Stimulated activated CD4-positive, alpha-beta T cell treated with anti-CD3 and anti-CD28 coated beads, Interleukin-1b, Interleukin-23, amount 100 ng/mL, for 1 hour (primary cell): ENCODE measurements at places on chromosomes 1 and 21.

DNA sequence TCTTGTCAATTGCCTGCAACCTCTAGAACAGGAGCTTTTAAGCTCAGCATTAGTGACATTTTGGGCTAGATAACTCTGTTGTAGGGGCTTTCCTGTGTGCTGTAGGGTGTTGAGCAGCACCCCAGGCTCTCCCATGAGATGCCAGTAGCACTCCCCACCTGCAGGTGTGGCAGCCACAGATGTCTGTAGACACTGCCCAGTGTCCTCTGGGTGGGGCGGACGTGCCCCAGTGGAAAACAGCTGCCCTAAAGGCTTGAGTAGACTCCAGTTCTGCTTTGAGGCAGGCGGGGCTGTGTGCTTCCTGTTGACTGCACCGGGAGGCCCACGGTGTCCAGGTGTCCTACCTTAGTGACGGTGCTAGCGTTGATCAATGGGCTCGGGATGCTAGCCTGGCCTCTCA lies 16.9 kb upstream of the PWP2 start:
- DNase-seq = no peak

- DNase-seq = no peak
These were observed 32.1 kb upstream of the HMGN1 start for GRCh38 chr21:39381009-39381408.

GRCh38 chr1:154476791-154477190 lies 25.2 kb upstream of the TDRD10 start:
- DNase-seq = no peak

DNA sequence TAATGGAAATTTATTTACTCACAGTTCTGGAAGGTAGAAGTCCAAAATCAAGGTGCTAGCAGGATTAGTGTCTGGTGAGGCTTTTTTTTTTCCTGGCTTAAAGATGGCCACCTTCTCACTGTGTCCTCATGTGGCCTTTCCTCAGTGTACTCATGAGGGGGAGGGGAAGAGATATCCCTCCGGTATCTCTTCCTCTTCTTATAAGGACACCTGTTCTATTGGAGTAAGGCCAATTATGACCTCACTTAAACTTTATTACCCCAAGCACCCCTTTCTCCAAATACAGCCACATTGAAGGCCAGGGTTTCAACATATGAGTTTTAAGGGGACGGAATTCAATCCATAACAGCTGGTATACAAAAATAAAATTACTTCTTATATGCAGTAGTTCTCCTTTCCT lies 203.7 kb upstream of the C1orf87 start:
- no peak for DNase-seq

DNA sequence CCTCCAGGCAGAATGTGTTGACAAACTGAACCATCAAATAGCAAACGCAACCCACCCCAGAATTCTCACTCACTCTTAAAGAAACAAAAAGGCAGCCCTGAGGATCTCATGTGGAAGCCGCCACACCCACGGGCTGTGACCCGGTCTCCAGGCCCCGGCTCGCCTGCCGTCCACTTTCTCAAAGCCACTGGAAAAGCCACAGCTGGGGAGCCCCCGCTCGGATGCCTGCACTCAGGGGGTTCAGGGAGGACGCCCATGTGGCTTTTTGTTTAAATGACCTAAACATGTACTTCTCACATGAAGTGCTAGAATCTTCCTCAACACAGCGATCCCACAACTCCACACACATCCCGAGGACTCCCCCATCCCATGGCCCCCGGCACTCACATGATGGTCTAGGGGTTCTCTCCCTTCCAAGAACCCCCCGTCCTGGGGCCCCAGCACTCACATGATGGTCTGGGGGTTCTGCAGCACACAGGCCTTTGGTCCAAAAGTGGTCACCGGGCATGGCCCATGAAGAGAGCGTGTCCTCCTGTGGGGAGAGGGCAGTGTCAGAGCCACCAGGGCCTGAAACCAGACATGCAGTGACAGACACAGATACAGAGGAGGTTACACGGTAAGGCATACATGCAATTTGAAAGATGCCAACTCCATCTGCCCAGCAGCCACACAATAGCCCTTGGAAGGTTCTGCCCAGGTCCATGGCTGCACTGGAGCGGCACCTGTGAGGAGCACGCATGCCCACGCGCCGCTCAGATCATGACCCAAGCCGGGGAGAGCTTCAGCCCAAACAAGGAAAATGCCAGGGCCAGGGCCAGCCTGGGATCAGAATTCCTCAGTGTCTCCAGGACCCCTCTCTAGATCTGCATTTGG lies 16.5 kb downstream of the NADK start:
- DNase-seq = no peak

DNA sequence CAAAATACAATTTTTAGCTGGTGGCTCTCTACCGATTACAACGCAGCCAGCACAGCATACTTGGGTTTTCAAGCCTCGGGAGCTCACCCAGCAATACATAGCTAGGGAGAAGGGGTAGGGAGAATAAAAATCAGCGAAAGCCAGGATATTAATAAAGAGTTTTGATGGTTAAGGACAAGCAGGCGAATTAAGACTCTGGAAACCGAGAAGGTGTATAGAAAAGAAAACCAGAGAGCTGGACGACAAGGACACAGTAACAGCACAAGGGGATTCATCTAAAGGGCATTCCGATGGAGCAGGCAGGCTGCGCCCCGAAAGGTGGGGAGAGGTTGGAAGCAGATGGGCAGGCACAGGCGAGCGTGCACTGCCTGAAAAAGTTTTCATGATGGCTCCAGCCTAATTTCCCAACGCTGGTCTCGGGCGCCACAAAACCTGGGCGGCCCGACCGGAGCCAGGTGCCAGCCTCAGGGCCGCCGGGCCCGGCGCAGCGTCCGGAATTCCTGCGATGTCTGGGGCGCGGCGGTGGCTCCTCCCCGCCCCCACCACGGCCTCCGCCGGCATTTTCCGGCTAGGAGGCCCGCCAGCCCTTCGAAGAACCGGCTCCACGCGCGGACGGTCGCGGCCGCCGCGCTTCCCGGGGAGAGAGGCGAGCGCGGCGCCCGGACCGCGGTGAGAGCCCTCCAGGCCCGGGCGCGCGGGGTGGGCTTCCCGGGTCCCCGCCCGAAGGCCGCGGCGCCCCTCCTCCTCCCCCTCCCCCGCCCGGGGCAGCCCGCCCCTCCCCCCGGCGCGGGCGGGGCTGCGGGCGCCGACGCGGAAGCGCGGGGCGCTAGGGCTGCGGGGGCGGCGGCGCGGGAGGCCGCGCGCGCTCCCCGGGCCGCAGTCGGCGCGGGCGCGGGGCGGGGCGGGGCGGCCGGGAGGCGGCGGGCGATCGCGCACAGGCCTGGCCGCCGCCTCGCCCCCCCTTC lies 774 bp upstream of the DYRK1A start:
- DNase-seq = no peak

DNA sequence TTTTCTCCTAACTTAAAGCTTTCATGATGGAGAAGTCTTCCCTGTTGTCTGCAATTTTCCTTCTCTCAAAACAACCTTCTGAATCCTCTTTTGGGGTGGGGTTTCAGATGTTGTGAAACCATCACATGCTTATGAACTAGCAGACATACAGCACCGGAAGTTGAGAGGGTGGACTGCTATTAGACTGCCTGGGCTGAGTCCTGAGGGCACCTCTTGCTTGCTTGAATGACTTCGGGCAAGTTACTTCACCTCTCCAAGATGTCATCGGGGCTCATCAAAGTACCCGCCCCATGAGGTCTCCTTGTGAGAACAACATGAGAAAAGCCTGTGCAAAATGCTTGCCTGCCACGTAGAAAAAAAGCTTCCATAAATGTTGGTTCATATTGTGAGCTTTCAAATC lies 89.6 kb downstream of the CCDC185 start:
- no peak for DNase-seq

- no peak for DNase-seq
These were observed 177.8 kb downstream of the HMCN1 start for GRCh38 chr1:185911978-185912377.

GRCh38 chr1:109624201-109625010 lies 4.8 kb downstream of the AMPD2 start:
- DNase-seq = no peak

- DNase-seq = no peak
These were observed 13.8 kb downstream of the GALNT2 start for GRCh38 chr1:230080822-230081221.

- no peak for DNase-seq
These were observed 33.0 kb upstream of the HSD17B7 start for GRCh38 chr1:162757476-162757875.

DNA sequence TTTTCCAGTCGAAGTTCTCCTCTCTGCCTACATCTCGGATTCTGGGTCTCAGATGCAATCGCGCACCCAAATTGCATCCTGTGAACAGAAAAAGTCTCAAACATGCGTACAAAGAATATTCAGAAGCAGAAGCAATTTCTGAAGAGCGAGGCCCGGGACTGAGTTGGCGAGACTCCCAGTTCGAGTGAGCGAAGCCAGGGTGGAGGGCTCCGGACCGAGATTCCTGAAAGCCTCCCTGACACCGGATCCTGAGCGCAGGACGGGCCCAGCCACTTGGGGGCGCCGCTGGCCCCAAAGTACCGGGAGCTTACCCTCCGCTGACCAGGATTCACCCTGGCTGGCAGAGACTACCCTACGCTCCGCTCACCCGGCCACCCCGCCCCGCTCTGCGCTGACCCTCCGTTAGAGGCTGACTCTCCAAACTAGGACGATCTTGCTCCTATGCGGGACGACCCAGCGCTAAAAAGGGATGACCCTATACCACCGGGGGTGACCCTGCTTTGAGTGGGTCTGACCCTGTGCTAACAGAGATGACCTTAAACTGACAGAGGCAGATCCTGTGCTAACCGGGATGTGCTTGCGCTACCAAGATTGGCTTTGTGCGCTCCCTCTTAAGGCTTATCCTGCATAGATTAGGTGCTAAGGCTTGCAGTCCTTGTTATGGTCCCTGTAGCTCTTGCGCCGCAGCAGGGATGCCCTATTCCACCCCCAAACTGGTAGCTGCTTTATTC lies 12.1 kb downstream of the FOXD2 start:
- no peak for DNase-seq

DNA sequence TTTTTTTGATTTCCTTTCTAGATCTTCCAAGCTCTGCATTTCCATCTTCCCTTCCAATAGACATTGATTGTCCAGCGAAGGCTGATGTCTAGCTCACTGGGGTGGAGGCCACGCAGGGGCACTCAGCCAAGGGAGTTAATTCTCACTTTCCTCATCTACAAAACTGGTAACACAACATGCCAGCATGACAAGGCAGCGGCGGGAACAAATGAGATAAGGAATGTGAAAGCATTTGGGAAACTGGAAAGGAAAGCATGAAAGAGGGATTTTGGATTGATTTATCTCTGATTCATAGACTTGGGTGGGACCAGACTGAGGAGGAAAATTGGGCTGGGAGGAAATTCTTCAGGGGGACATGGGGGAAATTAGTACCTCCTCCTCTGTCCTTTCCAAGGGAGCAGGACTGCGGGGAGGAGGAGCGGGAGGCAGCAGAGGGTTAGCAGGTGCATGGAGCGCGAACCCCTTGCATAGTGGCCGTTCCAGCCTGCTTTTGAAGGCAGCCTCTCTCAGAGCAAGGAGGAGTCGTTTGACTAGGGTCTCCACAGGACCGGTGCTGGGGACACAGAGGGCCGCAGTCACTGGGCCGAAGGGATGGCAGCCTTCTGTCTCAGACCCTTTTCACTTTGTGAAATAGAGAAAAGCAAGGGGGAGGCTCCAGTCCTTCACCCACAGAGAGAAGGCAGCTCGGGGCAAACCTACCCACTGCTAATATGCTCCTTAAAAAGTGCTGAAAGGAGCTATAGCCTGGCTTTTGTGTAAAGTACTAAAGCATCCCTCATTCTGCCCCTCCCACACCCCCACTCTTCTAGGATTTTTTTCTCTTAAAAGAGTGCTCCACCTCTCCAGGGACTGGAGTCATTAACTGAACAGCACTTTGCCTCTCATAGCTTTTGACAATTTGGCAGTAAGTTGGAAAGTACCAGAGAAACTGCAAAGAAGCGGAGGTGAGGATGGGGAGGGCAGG lies 89.2 kb downstream of the PLXNA2 start:
- no peak for DNase-seq

GRCh38 chr1:159132271-159132881 lies 39.0 kb upstream of the CADM3 start:
- peak; percentile 20 for DNase-seq

DNA sequence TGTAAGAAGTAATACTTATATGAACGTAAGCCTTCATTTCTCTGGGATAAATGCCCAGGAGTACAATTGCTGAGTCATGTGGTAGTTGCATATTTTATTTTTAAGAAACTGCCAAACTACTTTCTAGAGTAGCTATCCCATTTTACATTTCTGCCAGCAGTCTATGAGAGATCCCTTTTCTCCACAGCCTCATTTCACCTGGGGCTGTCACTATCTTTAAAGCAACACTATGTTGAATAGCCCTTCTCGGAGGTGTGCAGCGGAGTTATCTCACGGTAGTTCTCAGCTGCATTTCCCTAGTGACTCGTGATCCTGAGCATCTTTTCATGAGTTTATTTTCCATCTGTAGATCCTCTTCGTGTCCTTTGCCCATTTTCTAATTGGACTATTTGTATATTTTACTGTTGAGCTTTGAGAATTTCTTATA lies 93.4 kb downstream of the ADARB1 start:
- no peak for DNase-seq

DNA sequence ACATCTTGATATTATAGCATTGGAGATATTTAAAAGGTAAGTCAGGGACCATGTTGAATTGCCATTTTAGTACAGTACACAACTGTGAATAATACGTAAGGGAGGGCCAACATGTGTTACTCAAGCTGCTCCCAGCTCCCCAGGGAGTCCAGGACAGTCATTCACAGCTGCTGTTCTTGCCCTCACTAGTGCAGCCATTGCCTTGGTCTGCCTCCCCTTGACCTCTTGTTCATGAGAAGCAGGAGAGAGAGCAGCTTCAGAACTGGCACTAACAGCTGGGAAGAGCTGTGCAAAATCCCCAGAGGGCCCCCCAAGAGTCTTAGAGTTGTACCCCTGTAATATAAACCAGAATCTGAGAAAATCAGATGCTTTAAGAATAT lies 16.4 kb downstream of the TCEANC2 start:
- DNase-seq = no peak

DNA sequence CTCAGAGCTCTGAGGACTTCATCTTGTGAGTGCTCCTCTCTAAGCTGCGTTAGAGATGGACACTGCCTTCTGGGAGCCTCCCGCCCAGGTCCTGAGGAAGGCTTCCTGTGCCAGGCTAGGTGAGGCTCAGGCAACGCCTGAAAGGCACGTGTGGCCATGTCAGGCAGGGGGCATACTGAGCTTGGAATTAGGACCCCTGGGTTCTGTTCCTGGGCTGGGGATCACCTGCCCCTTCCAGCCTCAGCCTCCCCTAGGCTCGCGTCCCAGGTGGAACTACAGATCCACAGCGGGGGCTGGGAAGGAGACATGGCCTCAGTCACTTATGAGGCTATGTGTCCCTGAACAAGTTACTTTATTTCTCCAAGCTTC lies 10.0 kb upstream of the ASCL5 start:
- no peak for DNase-seq
